ENCODE measurements at places on chromosomes 11 and 22.

- DNase-seq = no peak
Measured at GRCh38 chr11:47466701-47467250, 17.8 kb upstream of the RAPSN start.

- no peak for DNase-seq
Measured at GRCh38 chr11:12114193-12115033, 4.0 kb downstream of the MICAL2 start.

DNA sequence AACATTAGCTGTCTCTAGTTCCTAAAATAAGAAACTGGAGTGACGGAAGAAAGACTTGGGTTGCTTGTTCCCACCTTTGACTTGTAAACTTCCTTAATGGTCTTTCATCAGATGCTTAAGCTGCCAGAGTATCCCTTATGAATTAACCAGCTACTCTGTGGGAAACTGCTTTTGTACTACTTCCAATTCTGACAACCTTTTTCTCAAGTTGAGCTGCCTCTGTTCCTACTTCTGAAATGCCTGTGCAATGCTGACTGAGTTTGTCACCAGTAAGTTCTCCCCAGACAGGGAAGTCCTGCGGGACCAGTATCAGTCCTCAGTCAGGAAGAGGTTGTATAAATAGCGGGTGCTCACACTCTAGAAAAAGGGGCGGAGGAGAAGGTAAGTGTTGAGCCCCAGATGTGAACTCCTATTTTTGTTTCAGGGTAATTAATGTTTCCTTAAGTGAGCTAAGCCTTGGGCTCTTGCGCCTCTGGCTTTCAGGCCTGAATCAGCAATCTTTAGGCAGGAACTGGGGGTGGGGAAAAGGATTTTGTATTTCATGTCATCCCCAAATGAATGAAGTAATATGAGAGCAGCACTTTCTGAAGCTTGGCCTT lies 67.2 kb downstream of the CECR2 start:
- no peak for DNase-seq

GRCh38 chr22:50243685-50244419 lies 971 bp downstream of the TUBGCP6 start:
- no peak for DNase-seq
